ENCODE measurements at places on chromosomes 1 and 21.

GRCh38 chr1:88454781-88455180 is 229.3 kb upstream of the PKN2 start:
- DNase-seq = no peak

GRCh38 chr21:20645344-20645743 is 352.9 kb upstream of the NCAM2 start:
- DNase-seq = no peak

GRCh38 chr1:37945743-37946702 is 830 bp downstream of the INPP5B start:
- DNase-seq = no peak

GRCh38 chr1:180131510-180131909 is 23.2 kb upstream of the QSOX1 start:
- DNase-seq = no peak

GRCh38 chr1:232995189-232995588 is 44.8 kb downstream of the NTPCR start:
- DNase-seq = no peak

DNA sequence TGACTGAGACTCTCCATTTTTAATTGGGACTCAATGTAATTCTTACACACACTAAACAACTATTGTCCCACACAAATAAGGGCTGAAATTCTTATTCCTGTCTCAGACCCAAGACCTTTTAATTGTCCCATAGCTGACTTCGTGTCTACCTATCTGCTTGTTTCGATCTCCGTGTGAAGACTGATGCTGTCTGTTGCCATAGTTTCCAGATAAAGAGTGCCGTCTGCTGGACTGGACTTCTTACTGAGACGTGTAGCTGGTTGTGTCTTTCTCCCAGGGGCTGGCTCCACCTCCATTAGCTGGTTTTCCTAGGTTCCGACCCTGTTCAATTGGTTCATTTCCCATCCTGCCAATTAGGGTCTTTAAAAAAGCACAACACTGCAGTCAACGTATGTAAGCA is 235.3 kb upstream of the PLXNA2 start:
- no peak for DNase-seq

GRCh38 chr1:214402613-214403083 is 121.7 kb downstream of the SMYD2 start:
- DNase-seq = no peak

DNA sequence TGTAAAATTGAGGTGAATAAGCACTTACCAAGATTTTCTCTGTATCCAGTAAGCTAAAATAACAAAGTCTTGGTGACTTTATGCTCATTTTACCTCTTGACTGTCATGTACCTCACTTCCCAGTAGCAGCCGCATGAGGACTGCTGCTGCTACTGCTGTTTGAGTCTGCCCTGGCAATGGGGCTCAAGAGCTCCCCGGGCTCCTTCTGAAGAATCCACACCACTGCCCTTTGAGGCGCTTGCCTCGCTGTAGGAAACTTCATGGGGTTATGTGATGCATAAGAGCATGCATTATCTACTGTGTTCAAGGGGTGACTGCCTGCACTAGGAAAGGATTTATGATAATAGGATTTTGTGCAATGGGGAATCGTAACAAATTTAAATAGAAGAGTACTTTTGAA is 113.5 kb downstream of the NTNG1 start:
- no peak for DNase-seq

DNA sequence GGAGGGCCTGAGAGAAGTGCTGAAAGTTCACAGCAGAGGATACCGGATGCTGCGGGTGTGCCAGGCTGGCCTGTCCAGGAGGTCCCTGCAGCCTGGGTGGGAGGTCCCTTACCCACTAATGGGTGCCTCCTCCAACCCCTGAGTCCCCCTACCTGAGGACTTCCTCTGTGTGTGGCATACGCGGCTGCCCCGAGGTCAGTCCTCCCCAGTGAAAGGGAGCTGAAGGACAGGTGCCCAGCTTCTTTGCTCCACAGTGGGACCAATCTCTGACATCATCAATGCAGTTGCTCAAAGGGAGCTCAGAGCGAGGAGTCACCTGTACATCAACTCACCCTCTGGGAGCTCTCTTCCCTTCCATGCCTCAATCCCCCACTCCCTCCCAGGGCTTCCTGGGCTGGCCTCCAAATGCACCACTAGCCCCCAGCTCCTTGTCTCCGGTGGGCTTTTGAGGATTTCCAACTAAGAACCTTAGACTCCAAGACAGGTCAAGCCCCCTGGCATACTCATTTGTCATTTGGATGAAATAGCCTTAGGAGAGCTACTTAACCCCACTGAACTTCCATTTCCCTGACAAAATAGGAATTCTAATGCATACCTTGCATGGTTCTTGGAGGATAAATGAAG is 53.9 kb downstream of the PDE9A start:
- no peak for DNase-seq

DNA sequence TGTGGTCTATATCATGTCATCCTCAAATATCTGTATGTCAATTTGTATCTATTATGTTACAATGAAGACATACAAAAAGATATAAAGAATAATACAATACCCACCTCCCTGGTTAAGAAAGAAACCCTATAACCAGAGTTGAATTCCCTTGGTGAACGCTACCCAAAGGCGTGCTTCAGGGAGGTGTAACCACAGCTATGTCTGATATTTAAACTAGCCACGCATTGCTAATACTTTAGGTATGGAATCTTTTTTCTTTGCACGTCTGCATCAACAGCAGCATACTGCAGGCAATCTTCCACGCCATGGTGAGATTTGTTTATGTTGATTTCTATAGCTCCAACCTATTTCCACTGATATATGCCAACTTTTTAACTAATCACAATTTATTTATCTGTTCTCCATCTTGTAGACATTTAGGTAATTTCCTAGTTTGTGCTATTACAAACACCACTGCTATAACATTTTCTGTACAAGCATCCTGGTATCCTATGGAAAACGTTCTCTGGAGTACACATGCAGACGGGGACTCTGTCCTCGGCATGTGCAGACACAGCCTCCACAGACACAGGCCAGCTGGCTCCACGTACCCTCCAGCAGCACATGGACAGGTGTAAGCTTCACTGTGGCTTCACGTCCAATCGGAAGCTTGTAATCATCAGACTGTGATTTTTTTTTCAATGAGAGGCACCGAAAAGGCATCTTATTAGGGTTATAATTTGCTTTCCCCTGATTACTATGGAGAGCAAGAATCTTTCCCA is 58.5 kb downstream of the HSF2BP start:
- DNase-seq = no peak

DNA sequence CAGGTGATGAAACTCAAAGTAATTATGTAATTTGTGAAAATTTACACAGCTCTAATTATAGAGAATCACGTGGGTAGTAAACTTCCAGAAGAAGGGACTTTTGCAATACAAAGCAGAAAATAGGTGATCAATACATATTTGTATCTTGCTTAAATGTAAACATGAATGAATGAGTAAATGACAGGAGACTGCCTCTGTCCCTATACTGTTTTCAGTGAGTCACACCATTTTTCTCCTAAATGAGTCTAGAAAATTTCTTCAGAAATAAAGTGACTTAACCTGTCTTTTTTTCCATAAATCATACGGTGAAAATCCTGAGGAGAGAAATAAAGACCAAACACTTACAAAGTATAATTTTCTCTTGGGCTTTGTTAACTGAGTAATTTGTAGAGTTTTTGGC is 11.9 kb downstream of the RAP1A start:
- DNase-seq = no peak

Data from RPMI8226 (cell line).